Fibroblast of lung (primary cell): ENCODE measurements at places on chromosomes 1 and 21. TPM values are rescaled to one million over a fixed set of nuclear protein-coding genes. Genes with fewer than 3 reads are reported as not detected.

Gene FCAMR
- total RNA-seq = not detected in 2 replicates

Gene LIPI
- total RNA-seq = not detected in 2 replicates

Gene TTC22
- total RNA-seq = not detected in 2 replicates

Gene AADACL4
- not detected in 2 replicates for total RNA-seq

- no peaks in the 10 kb centered on the region for H3K36me3 ChIP-seq
- DNase-seq = no peak
- H3K27ac ChIP-seq = no peak overlapping the region
- no peak overlapping the region for H3K4me3 ChIP-seq
- no peaks in the 10 kb centered on the region for H3K4me1 ChIP-seq
Observed at GRCh38 chr1:198978523-198978922, 339.7 kb downstream of the PTPRC start.

GRCh38 chr21:32612999-32613337, 791 bp upstream of the CFAP298 start:
- peak overlapping the region; percentile 94 for H3K4me3 ChIP-seq
- peak overlapping the region; percentile 98 for H3K27ac ChIP-seq
- H3K4me1 ChIP-seq = no peaks in the 10 kb centered on the region
- DNase-seq = no peak
- H3K27me3 ChIP-seq = no peaks in the 10 kb centered on the region
- H3K36me3 ChIP-seq = no peaks in the 10 kb centered on the region

- H3K4me3 ChIP-seq = no peak overlapping the region
- H3K36me3 ChIP-seq = no peaks in the 10 kb centered on the region
- peak overlapping the region; percentile 38 for H3K27ac ChIP-seq
- peak; percentile 93 for DNase-seq
Observed at GRCh38 chr1:203906932-203907331, 45.5 kb downstream of the SNRPE start.

DNA sequence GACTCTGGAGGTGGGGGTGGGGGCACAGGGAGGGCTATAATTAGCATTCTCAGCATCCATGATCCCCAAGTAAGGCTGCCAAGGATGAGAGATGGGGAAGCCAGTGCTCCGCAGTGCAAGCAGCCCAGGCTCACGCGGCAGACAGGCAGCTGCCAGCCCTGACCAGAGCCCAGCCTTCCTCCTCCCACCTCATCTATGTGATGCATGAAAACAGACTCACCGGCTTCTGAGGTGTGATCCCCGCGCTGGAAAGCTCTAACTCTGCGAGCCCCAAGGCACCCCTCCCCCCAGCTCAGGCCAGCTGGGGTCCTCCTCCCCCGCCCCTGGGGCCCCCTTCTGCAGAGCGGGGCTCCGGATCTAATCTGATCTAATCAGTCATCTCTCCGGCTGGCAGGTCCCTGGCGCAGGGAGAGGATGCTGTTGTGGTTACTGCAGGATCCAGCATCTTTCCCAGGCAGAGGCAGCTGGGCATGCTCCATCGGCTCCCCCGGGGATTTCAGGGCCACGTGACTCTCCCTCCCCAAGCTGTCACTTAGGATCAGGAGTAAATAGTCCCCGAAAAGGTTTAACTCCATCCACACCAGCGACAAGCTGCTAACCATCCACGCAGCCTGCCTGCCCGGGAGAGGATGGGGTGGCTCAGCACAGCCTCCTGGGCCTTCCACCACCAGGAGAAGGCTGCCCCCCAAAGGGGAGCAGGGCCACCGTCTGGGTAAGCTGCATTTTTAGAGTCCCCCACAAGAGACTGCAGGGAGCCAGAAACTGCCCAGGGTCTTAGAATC, at the start of gene PLEKHA6:
Gene PLEKHA6, minus strand, starts transcription at position 456 of the 782 bp plus-strand sequence. CDS start 86,202 bp downstream, outside the sequence.
- peaks cover 2% of the 10 kb centered on the region for H3K27me3 ChIP-seq
- no peak within 1 kb of the TSS for H3K27ac ChIP-seq
- no peaks in the 10 kb centered on the region for H3K36me3 ChIP-seq

- no peaks in the 10 kb centered on the region for H3K36me3 ChIP-seq
- no peaks in the 10 kb centered on the region for H3K4me1 ChIP-seq
- H3K27me3 ChIP-seq = no peaks in the 10 kb centered on the region
- H3K27ac ChIP-seq = no peak overlapping the region
- DNase-seq = no peak
Observed at GRCh38 chr1:220353229-220354012, 81.2 kb upstream of the RAB3GAP2 start.

DNA sequence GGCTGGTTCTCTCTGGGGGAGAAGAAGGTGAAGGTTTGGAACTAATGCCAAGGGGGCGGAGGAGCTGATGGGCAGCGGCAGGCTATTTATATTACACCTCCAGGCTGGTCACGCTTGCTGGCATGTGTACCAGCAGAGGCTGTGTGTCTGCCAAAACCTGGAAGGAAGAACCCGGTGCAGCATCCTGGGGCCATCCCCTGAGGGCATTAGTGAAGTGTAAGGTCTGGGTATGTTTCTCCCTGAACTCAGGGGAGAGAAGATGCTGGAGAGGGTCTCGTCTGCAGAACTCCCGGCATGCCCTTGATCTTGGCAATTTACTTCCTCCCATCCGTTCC, 5.3 kb downstream of the DISP3 start:
- peaks cover 4% of the 10 kb centered on the region for H3K27me3 ChIP-seq
- DNase-seq = no peak
- H3K36me3 ChIP-seq = no peaks in the 10 kb centered on the region
- no peaks in the 10 kb centered on the region for H3K4me1 ChIP-seq

DNA sequence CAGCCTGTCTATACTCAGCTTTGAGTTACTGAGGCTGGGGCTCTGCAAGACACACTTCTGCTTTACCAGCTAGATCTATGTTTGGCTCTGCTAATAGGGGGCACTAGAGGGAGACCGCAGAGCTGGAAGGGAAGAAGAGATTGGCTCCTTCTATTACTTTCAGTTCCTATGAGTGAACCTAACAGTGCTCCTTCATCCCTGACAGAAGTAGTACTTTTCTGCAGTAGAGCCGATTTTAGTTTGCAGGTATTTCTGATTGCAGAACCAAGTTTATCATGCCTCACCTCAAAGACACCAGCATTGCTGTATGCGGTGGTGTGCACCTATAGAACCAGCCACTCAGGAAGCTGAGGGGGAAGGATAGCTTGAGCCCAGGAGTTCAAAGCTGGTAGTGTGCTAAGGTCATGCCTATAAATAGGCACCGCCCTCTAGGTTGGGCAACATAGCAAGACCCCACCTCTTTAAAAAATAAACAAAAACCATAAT, 5.7 kb upstream of the ZDHHC18 start:
- no peaks in the 10 kb centered on the region for H3K36me3 ChIP-seq
- DNase-seq = no peak
- H3K27ac ChIP-seq = no peak overlapping the region
- H3K4me3 ChIP-seq = no peak overlapping the region
- H3K27me3 ChIP-seq = no peaks in the 10 kb centered on the region

DNA sequence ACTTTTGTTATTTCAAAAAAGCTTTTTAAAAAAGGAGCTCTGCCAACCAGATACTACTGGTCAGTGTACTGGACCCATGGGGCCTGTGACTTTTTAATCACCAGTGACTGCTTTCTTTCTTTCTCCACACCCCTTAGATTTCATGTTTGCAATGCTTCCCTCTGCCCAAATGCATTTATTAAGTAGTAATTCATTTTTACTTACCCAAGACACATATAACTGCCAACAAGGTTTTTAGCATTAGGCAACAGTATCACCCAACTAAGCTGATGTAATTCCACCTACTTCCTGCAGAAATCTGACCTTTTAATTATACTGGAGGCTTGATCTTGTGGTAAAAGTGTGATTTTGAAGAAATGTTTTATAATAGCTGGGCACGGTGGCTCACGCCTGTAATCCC, 12.5 kb downstream of the MECR start:
- no peaks in the 10 kb centered on the region for H3K36me3 ChIP-seq
- DNase-seq = peak; percentile 31
- H3K4me3 ChIP-seq = no peak overlapping the region
- no peak overlapping the region for H3K27ac ChIP-seq
- no peaks in the 10 kb centered on the region for H3K4me1 ChIP-seq
- no peaks in the 10 kb centered on the region for H3K27me3 ChIP-seq

DNA sequence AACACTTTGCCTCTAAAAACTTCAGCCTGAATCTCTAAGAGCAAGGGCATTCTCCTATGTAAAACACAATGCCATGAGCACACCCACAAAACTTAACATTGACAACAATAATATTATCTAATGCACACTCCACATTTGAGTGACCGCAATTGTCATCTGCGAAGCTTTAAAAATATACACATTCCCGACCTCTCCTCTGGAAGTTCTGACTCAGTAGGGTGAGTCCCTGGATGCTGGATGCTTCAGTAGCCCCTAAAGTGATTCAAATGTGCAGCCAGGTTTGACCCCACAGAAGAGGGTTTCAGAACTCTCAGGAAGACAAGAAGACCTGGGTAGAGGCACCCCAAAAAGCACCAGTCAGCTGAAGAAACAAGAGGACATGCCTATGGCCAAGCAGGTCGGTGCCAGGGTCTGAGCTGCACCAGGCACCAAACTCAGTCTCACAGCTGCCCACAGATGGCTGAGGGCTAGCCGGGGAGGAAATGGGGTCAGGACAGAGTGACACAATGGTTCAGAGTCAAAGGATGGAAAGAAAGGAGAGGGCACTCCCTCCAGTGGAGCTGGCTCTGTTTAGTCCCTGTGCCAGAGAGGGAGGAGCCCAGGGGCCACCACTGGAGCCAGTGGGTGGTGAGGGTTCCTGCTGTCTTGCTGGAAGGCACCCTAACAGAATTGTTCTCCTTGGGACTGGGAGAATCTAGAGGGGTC, 17.4 kb downstream of the PIK3C2B start:
- H3K36me3 ChIP-seq = no peaks in the 10 kb centered on the region
- H3K4me1 ChIP-seq = no peaks in the 10 kb centered on the region
- H3K27ac ChIP-seq = no peak overlapping the region
- no peak overlapping the region for H3K4me3 ChIP-seq
- H3K27me3 ChIP-seq = peaks cover 20% of the 10 kb centered on the region
- DNase-seq = peak; percentile 33

DNA sequence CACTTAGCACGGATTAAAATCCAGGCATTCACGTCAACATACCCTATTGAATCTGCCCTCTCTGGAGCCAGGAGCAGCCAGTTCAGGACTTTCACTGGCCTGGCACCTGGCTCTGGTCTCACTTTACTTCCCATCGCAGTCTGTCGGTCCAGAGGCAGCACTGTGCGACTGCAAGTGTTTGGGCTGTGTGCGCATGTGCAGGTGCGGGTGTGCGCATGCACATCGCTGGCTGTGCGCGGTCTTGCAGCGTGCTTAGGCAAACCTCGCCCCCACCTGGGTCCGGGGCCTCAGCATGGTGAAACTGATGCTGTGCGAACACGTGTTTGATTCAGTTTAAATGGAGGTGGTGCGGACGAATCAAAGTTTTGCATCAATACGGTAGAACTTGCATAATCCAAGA, 38.0 kb downstream of the ATF3 start:
- DNase-seq = no peak
- peaks cover 2% of the 10 kb centered on the region for H3K4me1 ChIP-seq
- H3K27ac ChIP-seq = no peak overlapping the region
- no peaks in the 10 kb centered on the region for H3K27me3 ChIP-seq

GRCh38 chr1:27427816-27428315, 35.4 kb downstream of the GPR3 start:
- H3K27me3 ChIP-seq = no peaks in the 10 kb centered on the region
- no peak overlapping the region for H3K4me3 ChIP-seq
- no peak overlapping the region for H3K27ac ChIP-seq
- H3K4me1 ChIP-seq = peaks cover 22% of the 10 kb centered on the region

DNA sequence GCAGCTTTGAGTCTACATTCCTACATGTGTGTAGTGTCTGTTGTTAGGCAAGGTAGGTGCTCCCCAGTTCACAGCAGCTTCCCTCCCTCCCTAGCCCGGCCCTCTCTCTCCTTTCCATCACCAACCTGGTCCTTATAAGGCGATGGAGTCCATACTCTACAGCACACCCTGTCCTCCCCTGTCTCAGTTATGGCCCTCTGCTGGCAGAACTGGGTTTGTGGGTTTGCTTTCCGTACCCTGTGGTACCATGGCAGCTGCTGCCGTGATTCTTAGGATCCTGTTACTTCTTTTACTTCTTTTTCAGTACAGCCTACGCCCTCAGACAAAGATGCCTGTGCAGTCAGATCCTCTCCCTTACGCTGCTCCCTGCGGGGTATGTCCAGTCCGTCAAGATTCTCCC, 31.7 kb downstream of the AK5 start:
- peaks cover 3% of the 10 kb centered on the region for H3K4me1 ChIP-seq
- no peaks in the 10 kb centered on the region for H3K27me3 ChIP-seq
- no peak overlapping the region for H3K4me3 ChIP-seq
- H3K36me3 ChIP-seq = no peaks in the 10 kb centered on the region
- peak; percentile 1 for DNase-seq

DNA sequence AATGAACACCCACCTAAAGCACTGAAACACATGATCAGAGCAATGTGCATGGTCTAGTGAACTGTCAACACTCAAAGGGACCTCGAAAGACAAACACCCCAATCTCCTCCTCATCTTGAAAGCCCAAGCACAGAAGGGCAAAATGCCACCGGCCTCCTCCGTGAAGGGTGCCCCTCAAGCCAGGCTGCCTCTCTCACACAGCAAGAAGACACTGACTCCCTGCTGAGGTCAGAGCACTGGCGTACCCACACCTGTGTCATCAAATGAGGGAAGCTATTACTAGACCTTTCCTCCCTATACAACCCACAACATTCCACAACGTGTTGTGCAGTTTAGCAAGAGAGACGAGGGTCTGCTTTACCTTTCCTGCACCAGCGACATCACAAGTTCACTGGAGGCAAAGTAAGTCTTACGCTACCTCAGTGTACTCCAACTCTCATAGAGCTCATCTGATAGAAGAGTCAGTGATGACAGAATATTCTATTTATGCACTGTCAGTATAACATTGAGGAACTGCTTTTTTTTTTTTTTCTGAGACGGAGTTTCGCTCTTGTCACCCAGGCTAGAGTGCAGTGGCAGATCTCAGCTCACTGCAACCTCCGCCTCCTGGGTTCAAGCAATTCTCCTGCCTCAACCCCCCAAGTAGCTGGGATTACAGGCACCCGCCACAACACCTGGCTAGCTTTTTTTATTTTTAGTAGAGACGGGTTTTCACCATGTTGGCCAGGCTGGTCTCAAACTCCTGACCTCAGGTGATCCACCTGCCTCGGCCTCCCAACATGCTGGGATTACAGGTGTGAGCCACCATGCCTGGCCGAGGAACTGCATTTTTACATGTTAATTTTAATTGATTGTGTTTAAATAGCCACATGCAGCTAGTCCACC, 3.3 kb downstream of the SH3BP5L start:
- no peaks in the 10 kb centered on the region for H3K27me3 ChIP-seq
- peak overlapping the region; percentile 24 for H3K4me3 ChIP-seq
- H3K4me1 ChIP-seq = peaks cover 44% of the 10 kb centered on the region
- peaks cover 5% of the 10 kb centered on the region for H3K36me3 ChIP-seq
- DNase-seq = no peak
